Activated CD4-positive, alpha-beta memory T cell treated with anti-CD3 and anti-CD28 coated beads for 36 hours (primary cell): ENCODE measurements at places on chromosomes 7 and 10.
A peak's percentile ranks its signal among the peaks of the same experiment; 100 is the strongest.

GRCh38 chr10:65950075-65950474 is 975.8 kb upstream of the LRRTM3 start:
- DNase-seq, result no peak

DNA sequence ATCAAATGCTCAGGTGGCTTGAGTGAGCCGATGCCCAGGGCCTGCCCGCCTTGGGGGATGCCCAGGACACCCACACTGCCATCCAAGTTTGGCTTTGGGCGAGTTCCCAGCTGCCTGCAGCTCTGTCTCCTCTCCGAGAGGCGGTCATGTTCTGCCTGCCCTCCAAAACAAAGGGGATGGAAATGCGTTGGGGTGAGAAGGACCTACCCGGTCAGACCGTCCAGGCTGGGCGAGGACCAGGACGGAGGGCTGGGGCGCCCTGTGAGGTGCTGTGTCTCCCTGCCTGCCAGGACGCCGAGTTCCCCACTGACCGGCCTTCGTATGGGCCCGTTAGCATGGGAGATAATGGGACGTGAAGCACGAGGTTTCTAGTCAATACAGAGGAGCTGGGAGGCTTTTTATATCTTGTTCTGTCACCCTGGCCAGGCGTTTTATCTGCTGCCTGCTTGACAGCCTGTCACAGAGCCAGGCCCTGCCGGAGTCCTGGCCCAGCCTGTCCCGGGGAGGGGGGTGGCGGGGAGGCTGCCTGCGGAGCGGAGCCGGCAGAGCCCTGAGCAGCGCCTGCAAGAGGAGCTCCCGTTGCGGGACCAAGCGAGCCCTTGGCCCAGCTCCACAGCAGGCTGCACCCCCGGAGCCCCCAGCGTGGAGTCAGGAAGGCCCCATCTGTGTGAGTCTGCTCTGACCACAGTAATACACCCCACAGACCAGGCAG is 22.0 kb upstream of the ELFN1 start:
- no peak for DNase-seq

DNA sequence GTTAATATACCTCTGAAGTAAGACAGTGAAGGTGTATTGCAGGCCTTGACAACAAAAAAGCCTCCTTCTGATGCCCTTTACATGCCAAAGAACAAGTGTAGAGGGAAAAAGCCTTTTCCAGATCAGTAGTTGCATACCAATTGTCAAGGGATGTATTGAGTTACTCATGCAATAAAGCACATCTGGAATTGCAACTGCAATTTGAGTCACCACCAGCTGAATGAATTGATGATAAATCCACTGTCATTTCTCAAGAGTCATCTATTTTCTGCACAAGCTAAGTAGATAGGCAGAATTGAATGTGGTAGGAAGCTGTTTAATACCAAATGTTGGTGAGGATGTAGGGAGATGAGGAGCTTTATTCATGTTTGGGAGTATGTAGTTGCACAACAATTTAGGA is 325.9 kb upstream of the SMIM30 start:
- no peak for DNase-seq

- no peak for DNase-seq
Observed at GRCh38 chr10:44047361-44047760, 337.5 kb downstream of the CXCL12 start.

DNA sequence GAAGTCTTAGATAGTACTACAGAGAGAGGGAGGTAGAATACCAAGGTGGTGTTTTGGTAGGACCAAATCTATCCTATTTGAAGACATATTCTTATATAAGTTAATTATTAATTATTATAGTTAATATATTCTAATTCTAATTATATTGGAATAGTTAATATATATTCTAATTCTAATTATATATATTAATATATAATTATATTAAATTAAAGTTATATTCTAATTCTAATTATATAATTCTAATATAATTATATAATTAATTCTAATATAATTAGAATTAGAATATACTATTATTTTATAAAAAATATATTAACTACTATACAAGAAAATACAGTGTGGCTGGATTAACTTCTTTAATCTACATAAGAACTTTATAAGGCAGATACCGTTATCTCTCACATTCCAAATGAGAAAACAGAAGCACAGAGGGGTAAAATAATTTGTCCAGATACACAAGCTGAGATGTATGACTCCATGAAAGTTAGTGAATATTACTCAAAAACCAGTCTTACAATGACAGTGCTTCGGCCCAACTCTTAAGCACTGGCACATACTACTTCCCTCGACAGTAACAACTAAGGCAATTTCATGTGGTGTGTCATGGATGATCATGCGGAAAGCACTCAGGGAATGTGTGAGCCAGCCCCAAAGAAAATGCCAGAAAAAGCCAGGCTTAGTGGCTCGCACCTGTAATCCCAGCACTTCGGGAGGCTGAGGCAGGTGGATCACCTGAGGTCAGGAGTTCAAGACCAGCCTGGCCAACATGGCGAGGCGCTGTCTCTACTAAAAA is 42.6 kb downstream of the TYW1B start:
- no peak for DNase-seq

GRCh38 chr10:126939706-126940105 is 34.5 kb downstream of the DOCK1 start:
- no peak for DNase-seq

DNA sequence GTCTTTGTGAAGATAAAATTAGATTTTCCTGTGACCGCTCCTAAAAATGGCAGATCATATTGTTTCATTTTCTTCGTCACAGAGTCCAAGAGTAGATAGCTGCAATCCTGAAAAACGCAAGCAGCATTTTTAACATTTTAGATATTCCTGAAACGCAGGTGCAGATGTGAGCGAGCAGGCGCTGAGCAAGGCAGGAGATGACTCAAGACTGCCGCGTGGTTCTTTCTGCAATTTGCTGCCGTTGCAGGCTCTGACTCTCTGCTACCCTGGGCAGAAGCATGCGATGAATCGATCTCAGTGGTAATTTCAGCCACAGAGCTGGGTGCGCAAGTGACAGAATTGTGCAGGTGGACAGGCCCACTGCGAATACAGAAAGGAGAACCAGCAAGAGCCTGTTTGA is 331.9 kb downstream of the ACTR3B start:
- no peak for DNase-seq

DNA sequence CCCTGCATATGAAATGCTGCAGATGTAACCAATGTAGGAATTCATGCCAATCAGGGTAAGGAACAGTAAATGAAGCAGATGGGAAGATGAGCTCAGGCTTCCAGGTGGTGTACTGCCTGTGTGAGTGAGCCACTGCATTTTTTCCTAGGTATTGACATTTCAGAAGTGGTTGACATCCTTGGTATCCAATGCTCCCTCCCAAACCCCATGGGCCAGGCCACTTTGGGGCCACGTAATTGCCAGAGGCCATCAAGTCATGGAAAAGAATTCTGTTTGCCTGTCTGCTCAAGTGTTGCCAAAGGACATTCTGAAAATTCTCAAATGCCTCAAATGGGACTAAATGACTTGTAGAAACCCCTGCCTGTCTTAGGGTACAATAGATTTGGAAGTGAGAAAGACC is 384.6 kb downstream of the GATA3 start:
- no peak for DNase-seq

- DNase-seq, result no peak
Observed at GRCh38 chr10:24907956-24908355, 44.5 kb downstream of the PRTFDC1 start.

DNA sequence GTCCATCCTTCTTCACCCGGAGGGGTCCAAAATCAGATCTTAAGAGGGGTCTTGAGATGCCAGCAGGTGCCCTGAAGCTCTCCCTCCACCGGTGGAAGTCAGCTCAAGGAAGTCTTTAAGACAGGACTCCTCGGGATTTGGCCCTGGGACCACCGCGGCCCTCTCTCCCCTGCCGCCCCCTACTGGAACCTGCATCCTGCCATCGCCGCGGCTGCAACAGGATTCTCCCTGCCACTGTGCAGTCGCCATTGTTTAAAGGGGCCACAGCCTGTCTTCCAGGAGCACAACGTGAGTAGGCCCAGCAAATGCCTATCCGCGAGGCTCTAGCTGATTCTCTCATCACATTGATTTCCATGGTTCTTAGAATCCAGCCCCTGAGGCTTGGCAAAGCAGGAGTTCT is 324.3 kb downstream of the ZNF716 start:
- DNase-seq, result no peak

DNA sequence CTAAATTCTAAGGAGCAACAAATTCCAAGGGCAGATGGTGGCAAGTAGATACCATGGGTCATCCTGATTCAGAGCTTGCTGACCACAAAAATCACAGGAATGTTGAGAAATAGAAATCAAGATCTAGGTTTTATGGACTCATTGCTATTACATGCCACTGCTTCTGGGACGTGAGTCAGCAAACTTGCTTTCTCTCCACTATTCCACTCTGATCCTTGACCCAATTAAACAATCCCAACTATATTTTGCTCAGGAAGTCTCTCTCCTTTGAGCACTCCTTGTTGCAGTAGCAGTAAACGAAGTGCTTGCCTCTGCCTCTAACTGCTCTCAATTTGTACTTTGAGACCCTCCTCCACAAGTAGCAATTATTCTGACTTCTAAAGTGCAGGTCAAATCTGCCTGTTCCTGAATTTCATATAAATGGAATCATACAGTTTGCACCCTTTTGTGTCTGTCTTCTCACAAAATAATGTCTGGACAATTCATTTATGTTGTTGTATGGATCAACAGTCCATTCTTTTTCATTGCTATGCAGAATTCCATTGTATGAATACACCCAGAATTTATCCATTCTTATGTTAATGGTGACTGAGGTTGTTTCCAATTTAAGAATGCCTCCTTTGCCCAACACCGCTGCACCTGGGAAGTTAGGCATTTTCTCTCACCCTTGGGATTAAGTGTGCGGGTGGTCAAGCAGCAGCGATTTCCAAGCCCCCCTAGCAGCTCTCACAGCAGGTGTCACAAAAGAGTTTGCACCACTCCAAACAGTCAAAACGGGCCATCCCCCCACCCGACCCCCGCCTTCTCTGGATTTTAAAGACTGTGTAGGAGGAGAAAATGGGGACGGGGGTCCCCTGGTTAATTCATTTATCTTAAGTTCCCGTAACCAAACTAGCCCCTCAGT is 35.9 kb downstream of the ACSM6 start:
- DNase-seq, result no peak

- no peak for DNase-seq
Observed at GRCh38 chr10:110506448-110506847, 8.7 kb downstream of the DUSP5 start.

DNA sequence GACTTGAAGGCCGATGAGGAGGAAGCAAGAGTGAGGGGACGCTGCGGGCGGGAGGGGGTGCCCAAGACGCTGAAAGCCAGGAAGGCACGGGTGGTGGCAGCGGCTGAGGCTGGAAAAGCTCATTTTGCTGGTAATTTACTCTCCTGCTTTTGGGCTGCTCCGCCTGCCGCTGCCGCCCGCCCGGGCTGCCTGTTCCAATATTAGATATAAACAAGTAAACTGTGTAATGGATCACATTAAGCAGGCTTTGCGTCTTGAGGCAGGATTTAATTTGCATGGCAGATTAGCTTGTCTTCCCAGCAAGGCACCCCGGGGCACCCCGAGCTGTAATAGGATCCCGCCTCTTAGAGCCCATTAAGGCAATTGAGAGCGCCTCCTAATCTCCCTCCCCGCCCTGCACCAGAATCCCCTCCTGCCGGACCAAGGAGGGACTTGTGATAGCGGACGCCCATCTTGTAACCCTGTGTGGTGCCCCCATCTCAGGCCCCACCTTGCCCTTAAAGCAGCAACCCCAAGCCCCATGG is 46.1 kb upstream of the SLF2 start:
- DNase-seq, result no peak

DNA sequence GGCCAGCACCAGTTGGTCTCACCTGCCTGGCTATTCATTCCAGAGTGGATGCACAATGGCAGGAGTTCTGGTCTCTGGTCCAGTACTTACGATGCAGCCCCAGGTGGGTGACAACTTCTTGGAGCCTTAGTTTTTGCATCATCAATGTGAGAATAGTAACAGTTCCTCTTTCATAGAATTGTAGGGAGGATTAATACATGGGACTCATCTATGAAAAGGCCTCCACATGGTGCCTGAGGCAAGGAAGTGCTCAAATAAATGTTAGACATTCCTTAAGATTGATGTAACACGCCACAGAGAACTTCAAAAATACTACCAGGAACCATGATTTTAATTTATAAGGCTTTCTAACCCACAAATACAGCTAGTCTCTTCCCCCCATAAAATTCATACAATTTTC is 120.1 kb upstream of the CHST15 start:
- no peak for DNase-seq

GRCh38 chr7:85324145-85324799 is 137.4 kb upstream of the SEMA3D start:
- DNase-seq, result no peak

DNA sequence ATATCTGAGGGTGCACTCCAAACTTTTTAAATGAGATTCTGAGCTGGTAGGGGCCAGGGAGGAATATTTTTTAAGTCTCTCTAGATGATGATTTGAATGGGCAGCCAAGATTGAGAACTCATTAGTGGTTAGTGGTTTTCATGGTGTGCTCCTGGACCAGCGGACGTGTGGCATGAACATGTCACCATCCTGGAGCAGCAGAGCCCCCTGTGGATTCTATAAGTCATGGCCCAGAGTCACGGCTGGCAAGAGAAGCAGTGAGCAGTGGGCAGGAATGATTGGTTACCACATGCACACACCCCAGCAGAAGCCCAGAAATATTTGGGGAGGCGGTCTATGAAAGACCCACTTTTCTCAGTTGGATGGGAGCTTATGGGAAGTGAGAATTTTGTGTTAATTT is 21.2 kb upstream of the UCN3 start:
- DNase-seq, result peak; percentile 39

GRCh38 chr7:124723012-124723411 is 42.6 kb downstream of the GPR37 start:
- no peak for DNase-seq

- DNase-seq, result no peak
Observed at GRCh38 chr7:140009735-140010134, 53.0 kb downstream of the PARP12 start.

DNA sequence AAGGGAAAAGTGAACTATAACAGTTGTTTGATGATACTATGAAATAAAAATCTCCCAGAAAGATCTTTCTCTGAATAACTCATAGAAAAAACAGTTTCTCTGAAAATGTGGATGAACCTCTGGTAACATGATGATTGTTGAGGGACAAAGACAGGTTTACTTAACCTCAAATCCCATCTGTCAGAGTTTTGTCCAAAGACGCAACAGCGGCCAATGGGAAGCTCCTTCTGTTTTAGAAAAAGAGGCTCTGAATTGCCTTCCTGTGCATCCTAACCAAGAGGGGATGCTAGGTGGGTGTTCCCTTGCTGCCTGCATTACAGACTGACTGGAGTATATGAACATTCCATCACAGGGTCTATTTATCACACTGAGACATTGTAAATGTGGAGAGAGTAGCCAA is 8.9 kb upstream of the HYCC1 start:
- DNase-seq, result no peak

GRCh38 chr10:12098966-12099365 is 30.2 kb downstream of the DHTKD1 start:
- DNase-seq, result no peak
